ENCODE measurements at places on chromosomes 3 and 15.

DNA sequence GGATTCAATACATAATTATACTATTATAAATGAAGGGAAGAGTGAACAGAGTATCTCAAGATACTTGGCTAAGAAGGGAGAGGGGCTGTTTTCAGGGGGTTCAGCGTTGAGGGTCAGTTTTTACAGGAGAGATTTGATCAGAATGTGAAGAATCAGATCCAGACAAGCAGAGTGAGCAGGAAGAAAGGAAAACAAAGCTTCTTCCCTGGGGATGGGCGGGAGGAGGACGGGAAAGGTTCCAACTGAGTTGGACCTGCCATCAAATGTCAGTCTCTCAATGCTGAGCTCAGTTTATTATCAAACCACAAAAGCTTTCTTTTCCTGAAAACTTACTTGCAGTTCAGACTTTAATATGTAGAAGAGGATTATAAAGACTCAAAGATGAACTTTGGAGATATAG is 6.0 kb upstream of the MELTF start:
- no peak for DNase-seq

DNA sequence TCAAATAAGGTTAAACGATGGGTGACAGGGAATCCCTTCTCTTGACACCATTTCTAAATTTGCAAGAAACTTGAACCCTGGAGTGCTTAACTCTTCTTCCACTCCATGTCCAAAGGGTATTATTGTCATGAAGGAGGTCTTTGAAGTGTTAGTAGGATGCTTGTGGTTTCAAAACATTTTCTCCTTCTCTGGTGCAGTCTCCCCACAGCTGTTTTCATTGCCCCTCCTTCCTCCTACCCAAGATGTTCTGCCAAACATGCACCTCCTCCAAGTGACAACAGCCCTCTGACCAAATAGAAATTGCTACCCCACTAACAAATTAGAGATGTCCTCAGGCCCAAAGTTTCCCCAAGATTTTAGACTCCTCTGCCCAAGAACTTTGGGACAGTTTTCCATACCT is 151.4 kb downstream of the POLR2M start:
- no peak for DNase-seq

DNA sequence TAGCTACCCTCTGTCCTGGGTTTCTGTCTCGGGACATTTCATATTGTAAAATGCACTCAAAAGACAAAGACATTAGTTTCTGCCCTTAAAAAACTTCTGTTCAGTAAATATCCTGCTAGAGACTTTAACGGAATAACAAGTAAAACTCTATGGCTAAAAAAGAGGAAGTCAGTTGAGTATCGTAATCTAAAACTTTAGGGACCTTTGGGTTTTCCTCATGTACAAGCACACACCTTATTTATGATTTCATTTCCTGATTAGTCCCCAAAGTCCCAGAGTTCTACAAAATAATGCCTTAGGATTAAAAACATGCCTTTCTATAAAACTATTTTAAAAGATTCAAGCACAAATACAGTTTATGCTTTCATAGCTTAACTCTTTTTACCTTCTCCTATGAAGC is 585.9 kb downstream of the UNC13C start:
- no peak for DNase-seq

DNA sequence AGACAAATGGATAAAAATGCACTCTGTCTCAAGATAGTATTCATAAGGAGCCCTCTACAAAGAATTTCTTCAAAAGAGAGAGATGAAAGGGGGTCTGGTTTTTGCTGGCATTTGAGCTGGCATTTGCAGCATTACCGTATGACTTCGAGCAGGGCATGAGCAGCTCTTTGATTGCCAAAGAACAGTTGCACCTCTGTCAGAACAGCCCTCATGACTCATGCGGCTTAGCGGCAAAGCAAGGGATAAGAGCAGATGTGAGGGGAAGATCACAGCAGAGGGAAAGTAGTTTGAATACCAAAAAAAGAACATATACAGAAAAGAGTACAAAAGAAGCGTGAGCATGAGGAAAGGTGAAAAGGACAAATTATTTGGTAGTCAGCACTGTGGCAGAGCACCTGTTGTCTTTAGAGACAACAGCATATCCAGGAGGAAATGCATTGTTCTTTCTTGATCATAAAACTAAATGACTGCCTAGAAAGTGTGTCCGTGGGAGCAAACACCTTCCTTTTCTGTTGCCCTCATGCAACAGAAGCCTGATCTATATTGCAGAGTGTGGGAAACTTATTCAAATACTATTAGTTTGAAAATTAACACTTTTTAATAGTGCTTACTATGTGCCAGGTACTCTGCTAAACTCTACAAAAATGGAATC is 80.5 kb upstream of the SLC24A5 start:
- DNase-seq: no peak

- no peak for DNase-seq
Measured at GRCh38 chr3:3560591-3561311, 238.5 kb upstream of the LRRN1 start.

DNA sequence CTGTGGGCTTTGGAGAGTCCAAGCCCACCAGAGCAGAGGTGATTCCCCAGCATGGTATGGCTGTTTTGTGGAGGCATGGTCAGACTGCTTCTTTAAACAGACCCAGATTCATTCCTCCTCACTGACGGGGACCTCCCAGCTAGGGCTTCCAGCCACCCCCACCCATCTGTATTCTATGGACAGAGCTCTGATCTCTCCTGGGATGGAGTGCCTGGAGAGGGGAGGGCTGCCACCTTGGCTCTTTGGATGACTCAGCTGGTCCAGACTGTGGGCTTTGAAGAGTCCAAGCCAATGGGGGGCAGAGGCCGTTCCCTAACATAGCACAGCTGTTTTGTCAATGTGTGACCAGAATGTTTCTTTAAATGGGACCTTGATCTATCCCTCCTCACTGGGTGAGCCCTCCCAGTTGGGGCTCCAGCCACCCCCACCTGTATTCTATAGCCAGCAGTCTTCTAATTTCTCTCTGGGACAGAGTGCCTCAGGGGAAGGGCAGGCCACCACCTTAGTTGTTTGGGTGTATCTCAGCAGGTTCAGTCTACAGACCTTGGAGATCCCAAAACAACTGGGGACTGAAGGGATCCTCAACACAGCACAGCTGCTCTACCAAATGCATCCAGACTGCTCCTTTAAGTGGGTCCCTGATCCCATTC is 122.0 kb upstream of the OSTN start:
- DNase-seq: no peak

- DNase-seq: no peak
Measured at GRCh38 chr3:97059168-97059567, 244.8 kb downstream of the EPHA6 start.

Data from activated T-cell treated with anti-CD3 and anti-CD28 coated beads, Interleukin-2, amount 50 U/mL, for 48 hours (primary cell).